Mammary epithelial cell (primary cell): ENCODE measurements at places on chromosomes 1 and 21. TPM values are rescaled to one million over a fixed set of nuclear protein-coding genes. Genes with fewer than 3 reads are reported as not detected.
A peak's percentile ranks its signal among the peaks of the same experiment; 100 is the strongest.

- no peak for DNase-seq
Observed at GRCh38 chr1:214031267-214031650, 43.5 kb downstream of the PROX1 start.

GRCh38 chr1:47894410-47895278, 102.5 kb downstream of the TRABD2B start:
- peak; percentile 90 for DNase-seq

DNA sequence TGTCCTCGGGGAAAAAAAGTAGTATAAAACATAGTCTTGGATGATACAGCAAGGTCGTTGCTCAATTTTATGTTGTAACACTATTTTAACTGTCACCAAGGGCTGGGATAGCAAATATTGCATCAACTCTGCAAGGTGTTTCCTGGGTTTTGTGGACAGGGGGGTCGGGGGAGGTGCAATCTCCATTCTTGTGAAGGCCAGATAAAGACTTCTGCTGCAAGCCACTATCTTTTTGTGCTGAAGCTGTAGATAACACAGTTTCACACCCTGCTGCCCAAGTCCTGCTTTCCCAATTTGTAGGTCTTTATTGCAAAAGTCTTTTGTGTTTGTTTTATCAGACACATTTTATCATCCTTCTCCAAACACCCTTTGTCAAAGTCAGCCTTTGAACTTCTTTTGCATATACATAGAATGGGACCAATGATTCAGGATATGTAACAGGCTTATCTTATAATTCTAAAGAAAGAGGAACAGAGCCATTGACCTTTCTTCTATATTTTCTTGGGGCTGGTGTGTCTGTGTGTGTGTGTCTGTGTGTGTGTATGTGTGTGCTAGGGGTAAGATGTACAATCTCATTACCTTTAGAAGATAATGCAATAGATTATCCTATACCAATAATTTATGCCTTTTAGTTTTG, 140.6 kb downstream of the RUNX1 start:
- DNase-seq, result no peak

DNA sequence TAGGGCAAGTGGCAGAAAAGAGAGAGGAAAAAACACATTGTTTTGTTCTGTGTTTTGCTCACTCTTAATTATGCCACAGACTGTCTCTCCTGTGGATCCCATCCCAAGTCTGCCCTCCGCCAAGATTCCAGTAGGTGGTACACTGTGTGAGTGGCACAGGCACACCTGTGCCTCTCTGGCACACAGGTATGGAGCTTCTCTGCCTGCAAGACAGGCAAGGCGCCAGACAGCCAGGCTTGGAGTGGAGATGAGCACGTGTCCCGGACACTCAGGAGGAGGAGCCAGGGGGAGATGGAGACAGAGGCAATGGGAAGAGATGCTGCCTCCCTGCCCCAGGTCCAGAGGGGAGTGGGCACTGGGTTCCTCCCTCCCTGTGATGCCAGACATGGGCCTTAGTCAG, 6.5 kb upstream of the GRIK3 start:
- no peak for DNase-seq

- no peak for DNase-seq
Observed at GRCh38 chr1:11985171-11985570, 4.9 kb downstream of the MFN2 start.

GRCh38 chr21:39020751-39021477, 162.3 kb downstream of the PSMG1 start:
- peak; percentile 77 for DNase-seq

DNA sequence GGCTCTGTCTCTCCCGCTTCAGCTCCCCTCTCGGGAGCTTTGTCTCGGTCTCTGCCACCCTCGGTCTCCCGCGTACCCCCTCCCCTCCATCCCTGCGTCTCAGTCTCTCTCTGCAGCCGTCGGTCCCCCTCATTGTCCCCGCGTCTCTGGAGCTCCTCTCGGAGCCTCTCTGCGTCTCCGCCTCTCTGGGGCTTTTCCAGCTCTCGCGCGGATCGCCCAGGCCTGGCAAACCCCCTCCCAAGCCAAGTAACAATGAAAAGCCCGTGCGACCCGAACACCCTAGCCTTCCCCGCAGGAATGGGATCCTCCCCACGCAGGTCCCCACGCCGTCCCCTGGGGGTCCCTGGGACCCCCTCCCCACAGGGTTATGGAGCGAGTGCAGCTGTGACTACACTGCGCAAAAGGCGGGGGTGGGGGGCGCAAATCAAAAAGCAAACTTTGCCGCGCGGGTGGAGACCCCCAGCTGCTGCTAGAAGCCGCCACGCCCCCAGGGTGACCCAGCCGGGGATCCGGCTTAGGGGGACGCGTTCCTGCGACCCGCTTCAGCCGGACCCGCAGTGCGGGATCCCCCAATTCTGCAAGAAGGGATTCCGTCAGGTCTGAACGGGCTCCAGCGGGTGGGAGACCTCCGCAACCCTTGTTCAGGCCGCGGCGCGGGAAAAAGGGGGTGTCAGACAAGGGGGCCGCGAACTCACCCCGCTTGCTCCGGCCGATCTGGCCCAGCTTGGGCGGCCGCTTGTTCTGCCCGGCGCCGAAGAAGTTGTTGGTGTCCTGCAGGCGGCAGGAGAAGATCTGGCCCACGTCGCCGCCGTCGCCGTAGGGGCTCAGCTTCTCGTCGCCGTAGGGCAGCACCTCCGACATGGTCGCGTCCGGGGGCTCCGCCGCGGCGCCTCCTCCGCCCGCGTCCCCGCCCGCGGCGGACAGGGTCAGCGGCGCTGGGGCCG, 1.2 kb downstream of the CAMK2N1 start:
- no peak for DNase-seq

DNA sequence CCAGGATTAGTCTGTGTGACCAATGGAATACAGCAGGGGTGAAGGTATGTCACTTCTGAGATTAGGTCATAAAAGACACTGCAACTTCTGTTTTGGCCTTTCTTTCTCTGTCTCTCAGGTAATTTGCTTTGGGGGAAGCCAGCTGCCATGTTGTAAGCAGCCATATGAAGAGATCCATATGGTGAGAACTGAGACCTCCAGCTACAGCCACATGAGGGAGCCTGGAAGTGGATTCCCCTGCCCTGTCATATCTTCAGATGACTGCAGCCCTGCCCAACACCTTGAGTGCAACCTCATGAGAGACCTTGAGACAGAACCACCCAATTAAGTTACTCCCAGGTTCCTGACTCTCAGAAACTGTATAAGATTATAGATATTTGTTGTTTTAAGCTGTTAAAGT, 70.1 kb upstream of the ESRRG start:
- DNase-seq, result no peak

CCDC17 gene
- total RNA-seq, result 1.8 TPM

ARID1A gene
- total RNA-seq, result 29.7 TPM

TAGLN2 gene
- 178 TPM for total RNA-seq

GRCh38 chr1:212234431-212235395, 50.5 kb upstream of the PPP2R5A start:
- peak; percentile 95 for DNase-seq

DNA sequence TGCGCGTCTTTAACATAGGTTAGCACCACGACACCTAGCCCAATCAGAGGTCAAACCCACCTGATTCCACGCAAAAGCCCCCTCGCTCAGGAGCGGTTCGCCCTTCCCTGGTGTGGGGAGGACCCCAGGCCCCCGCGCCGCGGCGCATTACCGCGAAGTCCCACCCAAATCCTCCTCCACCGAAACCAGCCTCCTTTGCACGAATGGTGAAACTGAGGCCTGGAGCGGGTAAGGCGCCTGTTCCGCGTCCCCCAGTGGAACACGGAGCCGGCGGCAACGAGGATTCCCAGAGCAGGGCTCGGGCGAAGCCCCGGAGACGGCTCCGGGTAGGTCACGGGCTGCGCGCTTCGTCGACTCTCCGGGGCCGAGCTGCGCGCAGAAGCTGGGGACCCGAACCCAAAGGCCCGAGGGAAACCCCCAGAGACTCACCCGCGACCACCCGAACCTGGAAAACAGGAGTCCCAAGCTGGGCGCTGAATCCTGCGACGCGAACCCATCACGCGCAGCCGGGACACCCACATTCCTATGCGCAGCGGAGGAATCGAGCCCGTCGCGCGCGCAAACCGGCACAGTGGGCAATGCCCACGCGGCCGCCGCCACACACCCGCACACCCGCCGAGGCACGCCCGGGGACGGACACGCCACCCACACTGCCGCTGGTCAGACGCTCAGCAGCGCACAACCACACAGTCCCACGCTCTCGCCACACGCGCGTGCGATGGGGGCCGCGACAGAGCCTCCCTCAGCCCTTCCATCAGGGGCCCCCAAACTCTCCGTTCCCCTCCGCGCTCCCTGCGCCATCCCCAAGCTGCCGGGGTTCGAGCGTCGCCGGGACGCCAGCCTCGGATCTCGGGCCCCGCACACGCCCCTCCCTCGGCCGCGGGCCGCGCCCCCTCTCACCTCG, 507 bp downstream of the GLIS1 start:
- peak; percentile 3 for DNase-seq

LAMTOR5 gene
- 106 and 127 TPM in 2 replicates for total RNA-seq

- no peak for DNase-seq
Observed at GRCh38 chr1:240219104-240219503, 127.4 kb downstream of the FMN2 start.

- no peak for DNase-seq
Observed at GRCh38 chr1:4308806-4309205, 345.6 kb upstream of the AJAP1 start.

KRTAP19-1 gene
- total RNA-seq, result not detected in 2 replicates

GRCh38 chr1:33433509-33434362, 2.8 kb upstream of the PHC2 start:
- peak; percentile 100 for DNase-seq

USH2A gene
- not detected in 2 replicates for total RNA-seq

DNA sequence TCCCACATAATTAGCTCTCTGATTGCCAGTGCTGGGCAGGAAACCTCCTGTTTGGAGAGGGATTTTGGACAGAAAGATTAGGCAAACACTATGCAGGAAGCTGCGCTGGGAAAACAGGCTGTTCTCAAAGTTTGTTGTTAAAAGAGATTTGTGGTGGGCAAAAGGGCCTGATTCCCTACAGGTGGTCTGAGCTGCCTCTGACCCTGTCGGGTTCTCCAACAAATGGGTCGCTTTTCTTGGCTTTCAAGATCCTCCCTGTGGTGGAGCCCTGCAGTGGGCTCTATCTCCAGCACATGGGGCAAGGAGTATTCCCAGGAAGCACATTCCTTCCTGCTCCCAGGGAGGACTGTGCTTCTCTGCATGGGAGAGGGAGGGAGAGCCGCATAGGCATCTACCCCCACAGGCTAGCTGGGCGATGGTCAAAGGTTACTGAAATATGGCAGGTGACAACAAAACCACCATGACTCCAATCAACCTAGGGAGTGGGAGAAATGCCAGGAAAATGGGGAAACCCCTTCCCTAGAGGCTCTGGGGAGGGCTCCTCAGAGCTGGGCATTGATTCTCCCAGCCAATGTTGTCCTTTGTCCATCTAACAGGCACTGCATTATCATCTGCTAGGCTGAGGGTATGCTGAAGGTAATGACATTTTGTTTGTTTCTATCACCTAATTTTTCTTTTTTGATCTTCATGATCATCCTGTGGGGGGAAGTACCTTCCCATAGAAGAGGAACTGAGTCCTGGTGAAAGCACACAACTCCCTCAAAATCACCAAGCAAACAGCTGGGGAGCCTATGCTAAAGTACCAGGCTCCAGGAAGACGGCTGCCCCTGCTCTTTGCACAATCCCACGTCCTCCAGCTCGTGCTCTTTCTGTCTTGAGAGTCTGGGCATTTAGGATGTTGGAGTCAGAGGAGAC, 85.3 kb downstream of the PLXNA2 start:
- DNase-seq, result no peak

GJA5 gene
- 255 TPM for total RNA-seq

NECTIN4 gene
- total RNA-seq, result 5.6 and 7.2 TPM in 2 replicates
